Mesothelial cell of epicardium (in vitro differentiated cells): ENCODE measurements at places on chromosomes 6 and 20. TPM values are rescaled to one million over a fixed set of nuclear protein-coding genes. Genes with fewer than 3 reads are reported as not detected.

The HTR1B gene
- total RNA-seq = 0.20 to 0.38 TPM (median 0.25 TPM) in 3 replicates

The PRSS35 gene
- total RNA-seq = 41.4 to 42.2 TPM (median 42.2 TPM) in 3 replicates

The BMP6 gene
- 3.5 to 4.2 TPM (median 3.6 TPM) in 3 replicates for total RNA-seq

The PSMB9 gene
- total RNA-seq = 0.81 to 0.82 TPM in 2 of 3 replicates, not detected in the other

The BRPF3 gene
- total RNA-seq = 54.1 to 58.6 TPM (median 57.3 TPM) in 3 replicates

The BHLHE23 gene
- not detected in 3 replicates for total RNA-seq

The THEMIS gene
- not detected in 3 replicates for total RNA-seq

The OR12D3 gene
- total RNA-seq = not detected in 3 replicates

The LY6G6D gene
- 0.67 to 1.8 TPM (median 0.82 TPM) in 3 replicates for total RNA-seq

The KCNK15 gene
- total RNA-seq = 0.16 to 0.27 TPM (median 0.20 TPM) in 3 replicates

The HLA-DRB5 gene
- total RNA-seq = 0.77 to 1.2 TPM (median 0.87 TPM) in 3 replicates

The CLDN20 gene
- not detected in 3 replicates for total RNA-seq

The ITPR3 gene
- total RNA-seq = 6.3 to 6.4 TPM (median 6.4 TPM) in 3 replicates

The HUS1B gene
- total RNA-seq = 1.0 to 1.7 TPM (median 1.3 TPM) in 3 replicates

The SLC2A10 gene
- total RNA-seq = 21.7 to 23.8 TPM (median 22.2 TPM) in 3 replicates

The APCDD1L gene
- 0.07 to 0.16 TPM in 2 of 3 replicates, not detected in the other for total RNA-seq

The MCM3 gene
- 71.4 to 74.5 TPM (median 71.6 TPM) in 3 replicates for total RNA-seq

The FOXC1 gene
- total RNA-seq = 49.8 to 52.2 TPM (median 50.5 TPM) in 3 replicates

The CST11 gene
- total RNA-seq = not detected in 3 replicates

The SRSF12 gene
- 11.5 to 14.7 TPM (median 12.4 TPM) in 3 replicates for total RNA-seq

The CALHM4 gene
- not detected in 3 replicates for total RNA-seq

The XPO5 gene
- 58.1 to 62.6 TPM (median 58.7 TPM) in 3 replicates for total RNA-seq

The TCF15 gene
- 0.74 to 0.90 TPM (median 0.75 TPM) in 3 replicates for total RNA-seq

The WFDC10B gene
- total RNA-seq = not detected in 3 replicates

The XKR7 gene
- total RNA-seq = 0.25 to 0.32 TPM (median 0.29 TPM) in 3 replicates

The TBCC gene
- total RNA-seq = 19.5 to 21.2 TPM (median 20.3 TPM) in 3 replicates

The ZNF217 gene
- 38.1 to 39.5 TPM (median 38.8 TPM) in 3 replicates for total RNA-seq

The PLEKHG1 gene
- 65.7 to 69.4 TPM (median 69.3 TPM) in 3 replicates for total RNA-seq

The MYLK4 gene
- 0.86 to 0.97 TPM (median 0.89 TPM) in 3 replicates for total RNA-seq

The ADGRF1 gene
- 1.4 to 2.2 TPM (median 1.6 TPM) in 3 replicates for total RNA-seq

The SAMD3 gene
- total RNA-seq = 0.38 to 0.49 TPM (median 0.47 TPM) in 3 replicates

The OPRM1 gene
- not detected in 3 replicates for total RNA-seq

The SLC17A3 gene
- not detected in 3 replicates for total RNA-seq

The CLIC5 gene
- 1.8 to 2.4 TPM (median 2.1 TPM) in 3 replicates for total RNA-seq

The KIAA1755 gene
- 3.3 to 4.4 TPM (median 3.6 TPM) in 3 replicates for total RNA-seq

The COL11A2 gene
- 12.6 to 14.4 TPM (median 14.2 TPM) in 3 replicates for total RNA-seq

The SLC22A7 gene
- total RNA-seq = not detected in 3 replicates

The ASIP gene
- total RNA-seq = not detected in 3 replicates

The SPATA2 gene
- 8.0 to 8.8 TPM (median 8.1 TPM) in 3 replicates for total RNA-seq

The ADGB gene
- not detected in 3 replicates for total RNA-seq

The EYS gene
- total RNA-seq = 0.52 to 0.69 TPM (median 0.60 TPM) in 3 replicates
